Iris pigment epithelial cell (primary cell): ENCODE measurements at places on chromosomes 13 and 19.

DNA sequence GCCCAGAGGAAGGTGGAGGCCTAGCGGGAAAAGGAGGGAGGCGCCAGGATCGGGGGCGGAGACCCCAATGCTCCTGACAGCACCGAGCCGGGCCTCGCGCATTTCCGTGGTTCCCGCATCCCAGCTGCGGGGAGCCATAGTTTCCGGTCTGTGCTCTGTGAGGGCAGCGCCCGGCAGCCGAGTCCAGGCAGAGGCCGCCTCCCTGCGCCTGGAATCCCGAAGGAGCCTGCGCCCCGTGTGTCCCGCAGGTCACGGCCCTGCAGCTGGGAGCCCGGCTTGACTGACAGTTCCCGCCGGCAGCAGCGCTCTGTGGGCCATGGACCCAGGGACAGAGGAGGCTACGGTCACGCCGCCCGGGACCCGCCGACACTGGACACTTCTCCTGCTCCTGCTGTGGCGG, 74.6 kb upstream of the C13orf46 start:
- DNase-seq, result no peak

DNA sequence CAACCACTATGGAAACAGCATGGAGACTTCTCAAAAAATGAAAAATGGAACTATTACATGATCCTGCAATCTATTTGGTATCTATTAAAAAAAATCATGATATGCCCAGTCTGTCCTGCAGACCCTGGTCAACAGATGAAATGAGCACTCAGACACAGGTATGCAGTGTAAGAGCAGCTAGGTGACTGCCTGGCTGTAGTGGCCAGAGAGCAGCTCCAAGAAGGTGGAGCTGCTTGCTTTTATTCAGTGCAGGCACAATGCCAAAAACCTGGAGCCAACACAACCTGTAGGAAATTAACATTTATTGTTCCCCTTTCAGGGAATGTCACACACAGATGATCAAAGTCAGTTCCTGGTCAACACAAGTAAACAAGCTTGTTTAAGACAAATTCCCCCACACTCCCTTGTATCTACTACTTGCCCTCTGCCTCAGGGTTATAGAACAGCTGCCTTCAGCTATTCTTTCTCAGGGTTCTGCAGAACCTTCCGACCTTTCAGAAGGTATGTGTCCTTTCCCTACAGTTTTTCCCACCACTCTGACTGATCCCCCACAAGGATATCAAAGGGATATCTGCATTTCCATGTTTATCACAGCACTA, 933.7 kb upstream of the SLITRK5 start:
- DNase-seq, result no peak

DNA sequence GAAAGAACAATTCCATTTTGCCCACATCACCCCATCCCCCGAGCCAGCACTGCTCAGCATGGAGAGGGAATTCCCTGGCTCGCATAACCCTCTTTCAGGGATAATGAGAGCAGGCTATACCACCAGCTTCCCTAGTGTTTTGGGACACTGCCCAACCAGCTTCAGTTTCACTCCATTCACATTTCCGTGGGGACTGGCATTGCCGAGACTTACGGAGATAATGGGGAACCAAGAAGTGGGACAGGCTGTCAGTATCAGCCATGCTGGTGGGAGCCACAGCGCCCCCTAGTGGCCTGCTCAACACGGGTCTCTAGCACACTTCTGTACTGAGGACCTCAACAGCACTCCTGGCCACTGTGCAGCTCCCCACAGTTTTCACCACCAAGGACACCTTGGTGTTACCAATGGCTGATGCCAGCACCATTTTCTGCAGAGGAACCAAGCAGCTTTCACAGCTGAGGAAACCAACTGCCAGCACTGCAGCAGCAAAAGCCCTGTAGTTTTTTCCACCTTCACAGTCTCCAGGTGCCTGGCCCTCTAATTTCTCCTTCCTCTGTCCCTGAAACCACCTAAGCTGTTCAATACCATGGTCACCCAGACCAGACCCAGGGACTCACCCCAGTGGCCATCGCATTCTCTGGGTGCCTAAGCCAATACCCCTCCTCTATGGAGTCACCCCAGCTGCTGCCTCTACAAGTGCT, 23.7 kb downstream of the SLC6A16 start:
- peak; percentile 62 for DNase-seq

GRCh38 chr19:16660763-16661479, at the start of gene TMEM38A:
TSS of gene TMEM38A (plus strand) at chr19:16661139. CDS start at chr19:16661218, 79 bp downstream.
- no peak for DNase-seq

DNA sequence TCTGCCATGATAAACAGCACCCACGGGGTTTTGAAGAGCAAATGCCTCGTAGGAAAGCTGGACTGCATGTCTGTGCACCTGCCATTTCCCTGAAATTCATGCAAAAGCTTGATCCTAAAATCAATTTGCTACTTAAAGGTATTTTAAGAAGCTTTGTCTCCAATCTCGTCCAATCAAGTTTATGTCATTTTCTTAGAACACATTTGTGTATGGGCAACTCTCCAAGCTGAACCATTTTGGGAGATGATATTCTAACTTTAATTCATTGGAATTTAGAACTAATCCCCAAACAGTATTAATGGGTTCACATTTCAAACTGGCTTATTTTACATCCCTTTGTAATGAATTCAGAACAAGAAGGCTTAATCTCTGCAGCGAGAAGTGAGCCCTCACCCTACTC, 822 bp downstream of the ADPRHL1 start:
- no peak for DNase-seq

DNA sequence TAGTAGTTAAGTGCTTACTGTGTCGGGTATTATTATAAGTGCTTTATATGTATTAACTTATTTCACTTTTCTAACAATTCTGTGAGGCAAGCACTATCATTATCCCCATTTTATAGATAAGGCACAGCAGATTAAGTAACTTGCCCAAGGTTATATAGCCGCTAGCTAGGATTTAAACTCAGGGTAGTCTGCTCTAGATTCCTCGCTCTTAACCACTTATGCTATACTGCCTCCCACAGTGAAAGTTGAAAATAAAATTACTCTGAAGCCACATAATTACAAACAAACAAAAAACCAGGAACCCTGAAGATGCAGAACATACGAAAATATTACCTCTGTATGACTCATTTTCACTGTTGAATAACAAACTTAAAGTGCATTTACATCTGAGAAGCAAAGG, 3.9 kb downstream of the TEX30 start:
- DNase-seq, result peak; percentile 17

DNA sequence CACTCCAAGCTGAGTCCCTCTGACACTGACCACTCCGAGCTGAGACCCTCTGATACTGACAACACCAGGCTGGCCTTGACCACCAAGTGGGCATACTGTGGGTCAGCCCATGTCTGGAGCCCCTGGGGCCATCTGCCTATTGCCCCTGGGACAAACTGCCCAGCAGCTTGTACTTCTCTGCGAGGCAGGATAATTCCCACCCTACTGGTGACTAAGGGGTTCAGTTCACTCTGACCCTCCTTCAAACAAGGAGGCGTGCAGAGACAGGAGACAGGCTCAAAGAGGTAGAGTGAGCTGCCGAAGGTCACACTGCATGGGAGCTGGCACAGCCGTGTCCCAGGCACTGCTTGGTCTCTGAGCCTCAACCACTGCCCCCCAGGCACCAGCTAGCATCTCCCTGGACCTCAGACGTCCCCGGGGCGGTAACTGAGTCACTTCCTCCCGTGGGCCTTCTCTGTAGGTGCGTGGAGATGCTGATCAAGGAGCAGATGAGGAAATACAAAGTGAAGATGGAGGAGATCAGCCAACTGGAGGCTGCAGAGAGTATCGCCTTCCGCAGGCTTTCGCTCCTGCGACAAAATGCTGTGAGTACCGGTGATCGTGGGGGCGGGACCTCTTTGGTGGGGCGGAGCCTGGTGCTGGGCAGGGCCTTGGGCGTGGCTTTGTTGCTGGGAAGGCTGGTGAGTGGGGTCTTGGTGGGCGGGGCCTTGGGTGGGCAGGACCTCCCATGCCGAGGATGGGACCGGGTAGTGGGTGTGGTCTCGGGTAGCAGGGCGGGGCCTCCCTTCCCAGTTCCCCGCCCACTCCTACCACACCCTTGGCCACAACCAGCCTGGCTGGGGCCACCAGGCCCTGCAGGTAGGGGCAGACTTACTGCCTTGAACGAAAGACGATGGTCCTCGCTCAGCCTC, 5.8 kb upstream of the USE1 start:
- DNase-seq, result peak; percentile 40
